ENCODE measurements at places on chromosomes 2 and 18.
A peak's percentile ranks its signal among the peaks of the same experiment; 100 is the strongest.

DNA sequence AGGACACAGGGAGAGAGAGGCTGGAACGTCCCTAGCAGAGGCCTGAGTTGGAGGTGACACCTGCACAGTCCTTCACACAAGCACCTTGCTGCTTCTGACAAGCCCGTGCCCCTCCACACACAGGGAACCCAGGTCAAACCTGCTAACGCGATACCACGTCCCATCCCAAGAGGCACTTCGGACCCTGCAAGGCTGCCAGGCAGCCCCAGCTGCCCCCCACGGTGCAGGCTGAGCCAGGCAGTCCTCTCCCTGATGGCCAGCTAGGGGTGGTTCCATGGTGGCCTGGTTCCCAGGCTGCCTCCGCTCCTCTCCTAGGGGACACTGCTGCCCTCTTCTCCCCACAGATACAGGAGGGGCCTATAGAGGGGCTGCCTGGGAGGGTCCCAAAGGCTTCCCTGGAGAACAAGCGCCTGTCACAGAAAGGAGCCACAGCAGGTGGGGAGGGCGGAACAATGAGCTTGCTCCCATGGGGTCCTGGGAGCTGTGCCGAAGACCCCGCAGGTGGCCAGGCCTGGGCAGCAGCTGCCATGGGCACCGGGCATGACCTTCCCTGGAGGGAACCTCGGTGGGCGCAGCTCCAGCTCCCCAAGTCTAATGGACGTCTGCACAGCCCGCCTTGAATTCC is 434.2 kb upstream of the MYT1L start:
- DNase-seq, result no peak

DNA sequence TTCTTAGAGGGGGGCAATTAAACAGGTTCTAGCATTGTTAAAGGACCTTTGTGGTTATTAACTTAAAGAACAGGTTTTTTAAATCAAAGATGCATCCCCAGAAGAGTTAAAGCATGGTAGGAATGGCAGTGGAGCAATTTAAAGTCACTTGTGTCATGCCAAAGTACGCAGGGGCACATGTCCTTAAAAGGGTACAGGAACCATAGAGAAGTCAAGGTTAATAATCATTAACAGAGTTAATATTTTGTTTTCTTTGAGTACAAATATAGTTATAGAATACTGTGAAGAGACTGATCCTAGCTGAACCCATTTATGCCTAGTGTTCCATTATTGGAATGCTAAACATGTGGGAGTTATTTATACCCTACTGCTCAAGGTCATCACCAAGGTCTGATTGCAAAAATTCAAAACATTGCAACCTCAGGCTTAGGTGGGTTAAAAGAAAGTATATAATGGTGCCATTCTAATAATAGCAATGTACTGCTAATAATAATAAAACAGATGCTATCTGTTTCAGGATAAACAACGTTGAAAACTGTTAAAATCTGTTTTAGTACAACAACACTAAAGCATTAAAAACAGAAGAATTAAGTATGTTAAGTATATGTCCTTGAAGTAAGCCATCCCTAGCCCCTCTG is 216.0 kb downstream of the MYO3B start:
- DNase-seq, result no peak

DNA sequence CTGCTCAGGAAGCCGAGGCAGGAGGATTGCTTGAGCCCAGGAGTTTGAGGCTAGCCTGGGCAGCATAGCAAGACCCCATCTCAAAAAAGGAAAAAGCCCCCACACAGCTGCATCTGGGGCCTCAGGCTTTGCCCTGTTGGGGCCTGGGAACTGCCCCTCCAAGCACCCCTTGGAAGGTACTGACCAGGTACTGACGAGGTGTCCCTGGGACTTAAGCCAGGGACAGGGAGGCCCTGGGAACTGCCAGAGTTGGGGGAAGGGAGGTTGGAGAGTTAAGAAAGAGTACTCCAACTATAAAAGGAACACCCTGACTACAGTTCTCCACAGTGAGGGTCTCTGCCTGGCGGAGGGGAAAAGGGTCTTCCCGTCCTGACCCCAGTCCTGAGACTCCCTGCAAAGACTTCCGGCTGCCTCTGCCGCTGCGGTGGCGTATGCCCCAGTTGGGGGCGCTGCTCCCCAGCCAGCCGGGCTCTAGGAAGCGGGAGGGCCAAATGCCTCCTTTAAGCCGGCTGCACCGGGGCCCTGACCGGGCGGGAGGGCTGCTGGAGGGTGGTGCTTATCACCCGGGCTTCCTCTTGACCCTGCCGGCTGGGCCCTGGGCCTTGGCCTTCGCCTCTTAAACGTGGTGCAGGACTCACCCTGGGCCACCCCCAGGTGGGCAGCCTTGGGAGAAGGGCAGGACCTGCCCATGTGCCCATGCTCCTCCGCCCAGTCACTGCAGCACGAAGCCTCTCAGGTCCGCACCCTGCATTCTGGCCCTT is 12.8 kb downstream of the SLC30A3 start:
- peak; percentile 37 for DNase-seq

- peak; percentile 7 for DNase-seq
These were observed 11.6 kb downstream of the TRAPPC8 start for GRCh38 chr18:31931163-31931885.

DNA sequence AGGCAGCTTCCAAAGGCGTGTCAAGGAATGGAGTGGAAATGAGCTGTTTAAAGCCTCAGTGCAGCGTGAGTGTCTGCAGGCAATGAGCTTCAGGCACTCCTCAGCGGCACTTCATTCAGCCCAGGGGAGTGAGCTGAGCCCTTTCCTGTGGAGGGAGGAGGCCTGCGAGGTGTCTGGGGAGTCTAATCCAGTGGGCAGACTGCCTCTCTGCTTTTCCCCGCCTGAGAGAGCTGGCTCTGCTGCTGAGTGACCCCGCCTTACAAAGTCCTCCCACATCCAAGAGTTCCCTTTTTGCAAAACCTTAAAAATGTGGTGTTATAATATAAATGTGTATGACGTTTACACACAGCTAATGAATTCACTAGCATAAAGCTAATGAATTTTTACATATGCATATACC is 7.0 kb upstream of the LDLRAD4 start:
- DNase-seq, result no peak

DNA sequence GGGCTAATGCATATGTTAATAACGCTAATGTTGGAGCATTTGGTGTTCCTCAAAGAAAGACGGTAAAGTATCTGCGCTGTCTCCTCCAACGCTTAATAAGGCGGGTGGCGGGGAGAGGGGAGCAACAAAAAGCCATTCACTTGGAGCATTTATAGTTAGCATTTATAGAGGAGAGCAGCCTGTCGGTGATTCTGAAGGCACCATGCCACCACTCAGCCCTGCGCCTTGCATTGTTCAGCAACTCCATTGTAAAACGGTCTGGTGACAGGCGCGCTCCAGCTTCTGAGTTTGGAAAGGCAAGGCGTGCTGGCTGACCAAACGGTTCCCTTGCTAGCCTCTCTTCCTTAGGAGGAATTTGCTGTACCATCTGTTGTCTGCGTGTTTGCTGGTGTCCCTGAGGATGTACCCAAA is 83.9 kb downstream of the LYPD1 start:
- no peak for DNase-seq

DNA sequence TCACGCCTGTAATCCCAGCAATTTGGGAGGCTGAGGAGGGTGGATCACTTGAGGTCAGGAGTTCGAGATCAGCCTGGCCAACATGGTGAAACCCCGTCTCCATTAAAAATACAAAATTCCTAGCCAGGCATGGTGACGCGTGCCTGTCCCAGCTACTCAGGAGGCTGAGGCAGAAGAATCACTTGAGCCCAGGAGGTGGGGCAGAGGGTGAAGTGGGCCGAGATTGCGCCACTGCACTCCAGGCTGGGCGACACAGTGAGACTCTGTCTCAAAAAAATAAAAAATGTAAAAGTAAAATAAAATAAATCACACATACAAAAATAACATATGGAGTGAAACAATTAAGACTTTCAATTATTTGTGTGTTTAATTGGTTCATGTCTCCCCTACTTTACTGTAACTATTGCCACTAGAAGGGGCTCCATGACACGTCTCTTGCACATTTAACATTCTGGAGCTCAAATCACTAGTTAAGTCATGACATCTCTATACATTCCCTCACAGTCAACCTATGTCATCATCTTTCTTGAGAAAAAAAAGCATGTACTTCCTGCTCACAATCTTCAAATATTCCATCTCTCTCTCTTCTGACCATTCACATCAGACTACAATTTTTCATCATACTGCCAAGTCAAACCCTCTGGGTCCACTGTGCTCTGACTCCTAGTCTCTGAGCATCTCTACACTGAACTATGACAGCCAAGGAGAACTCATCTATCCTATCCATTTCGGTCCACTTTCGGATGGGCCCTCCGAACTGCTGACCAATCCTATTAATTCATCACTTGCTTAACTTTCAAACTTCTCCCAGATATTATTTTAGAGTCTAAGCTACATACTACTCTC is 6.7 kb downstream of the GFPT1 start:
- no peak for DNase-seq

GRCh38 chr2:173199294-173199693 is 123.6 kb downstream of the MAP3K20 start:
- no peak for DNase-seq

- no peak for DNase-seq
These were observed 36.1 kb upstream of the NDUFV2 start for GRCh38 chr18:9066358-9066757.

GRCh38 chr2:172643142-172643541 is 87.3 kb downstream of the PDK1 start:
- DNase-seq, result no peak

GRCh38 chr18:7617738-7618422 is 50.8 kb downstream of the PTPRM start:
- DNase-seq, result no peak

DNA sequence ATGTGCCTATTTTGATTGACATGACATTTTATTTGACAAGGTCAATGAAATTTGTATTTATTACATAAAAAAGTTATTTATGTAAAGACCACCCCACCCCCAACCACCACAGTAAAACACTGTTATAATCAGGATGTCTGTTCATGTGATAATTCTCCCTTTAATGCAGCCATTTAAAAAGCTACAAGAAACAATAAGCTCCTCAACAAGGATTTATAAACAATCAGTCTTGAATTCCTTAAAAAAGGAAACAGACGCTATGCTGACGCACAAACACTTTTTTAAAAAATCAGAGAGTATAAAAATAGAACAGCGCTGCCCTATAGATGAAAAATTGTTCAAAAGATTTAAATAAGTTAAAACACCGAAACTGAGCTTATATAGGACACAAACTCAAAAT is 102.2 kb downstream of the SOS1 start:
- DNase-seq, result no peak

DNA sequence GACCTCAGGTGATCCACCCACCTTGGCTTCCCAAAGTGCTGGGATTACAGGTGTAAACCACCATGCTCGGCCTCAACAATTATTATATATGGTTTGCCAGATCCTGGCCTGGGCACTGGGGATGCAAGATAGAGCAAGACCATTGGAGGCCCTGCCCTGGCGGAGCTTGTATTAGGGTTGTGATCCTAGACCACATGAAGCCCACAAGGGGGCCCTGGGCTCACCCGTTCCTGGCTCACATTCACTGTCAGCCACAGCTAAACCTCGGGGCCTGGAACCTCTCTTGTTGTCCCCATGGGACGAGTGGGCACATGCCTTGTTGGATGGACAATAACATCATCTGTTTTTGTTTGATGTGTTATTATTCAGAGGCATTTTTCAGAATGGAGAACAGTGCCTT is 14.9 kb downstream of the HPCAL1 start:
- DNase-seq, result no peak

DNA sequence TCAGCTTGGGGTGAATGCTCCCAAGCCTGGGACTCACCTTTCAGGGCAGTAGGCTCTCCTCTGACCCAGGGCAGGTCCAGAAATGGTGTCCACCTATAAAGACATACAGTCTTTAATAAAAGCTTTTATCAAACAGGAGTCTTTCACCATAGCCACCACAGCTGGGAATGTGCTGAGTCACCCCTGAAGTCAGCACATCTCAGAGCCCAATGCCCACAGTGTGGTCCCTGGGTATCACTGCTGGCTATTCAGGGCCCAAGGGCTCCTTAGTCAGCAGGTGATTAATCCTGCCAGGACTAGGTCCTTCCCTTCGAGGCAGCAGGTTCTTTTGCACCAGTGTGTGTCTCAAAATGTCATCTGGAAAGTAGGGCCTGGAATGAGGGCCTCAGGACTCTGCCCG is 181.9 kb downstream of the MEMO1 start:
- no peak for DNase-seq

GRCh38 chr2:225177098-225177497 is 134.8 kb upstream of the DOCK10 start:
- DNase-seq, result peak; percentile 8

GRCh38 chr18:56775701-56776100 is 124.5 kb downstream of the WDR7 start:
- no peak for DNase-seq

- DNase-seq, result no peak
These were observed 418.6 kb downstream of the GALR1 start for GRCh38 chr18:77668219-77668618.

DNA sequence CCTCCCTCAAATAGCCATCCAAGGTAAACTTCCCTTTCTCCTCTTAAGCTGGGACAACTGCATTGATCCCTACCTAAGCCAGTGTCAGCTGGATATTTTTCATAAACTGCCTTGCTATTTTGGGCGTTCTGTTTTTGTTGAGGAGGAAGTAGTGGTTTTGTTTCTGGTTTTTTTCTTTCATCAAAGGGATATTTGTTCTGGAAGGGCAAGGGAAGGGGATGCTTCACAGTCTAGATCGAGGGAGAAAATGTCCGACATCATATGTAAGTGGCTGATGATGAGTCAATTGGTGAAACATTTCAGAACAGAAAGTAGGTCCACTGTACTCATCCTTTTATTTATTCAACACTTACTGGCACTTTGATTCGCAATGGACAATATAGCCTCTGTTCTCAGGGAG is 31.0 kb downstream of the TANC1 start:
- DNase-seq, result peak; percentile 90

DNA sequence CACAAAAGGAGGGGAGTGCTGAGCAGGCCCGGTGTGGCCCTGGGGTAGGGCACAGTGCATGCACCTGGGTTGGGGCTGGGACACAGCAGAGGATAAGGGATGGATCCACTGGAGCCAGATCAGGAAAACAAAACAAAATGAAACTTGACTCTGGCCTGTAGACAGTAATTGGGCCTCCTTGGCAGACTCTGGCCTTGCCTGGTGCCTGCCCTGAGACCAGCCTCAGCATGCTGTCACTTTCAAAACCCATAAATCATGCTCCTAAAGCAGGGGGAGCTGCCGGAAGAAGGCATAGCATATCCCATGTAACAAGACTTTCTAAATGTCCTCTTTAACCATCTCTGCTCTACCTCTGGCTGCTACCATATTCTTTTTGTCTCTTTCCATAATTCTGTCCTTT is 61.1 kb upstream of the IGFBP5 start:
- no peak for DNase-seq

DNA sequence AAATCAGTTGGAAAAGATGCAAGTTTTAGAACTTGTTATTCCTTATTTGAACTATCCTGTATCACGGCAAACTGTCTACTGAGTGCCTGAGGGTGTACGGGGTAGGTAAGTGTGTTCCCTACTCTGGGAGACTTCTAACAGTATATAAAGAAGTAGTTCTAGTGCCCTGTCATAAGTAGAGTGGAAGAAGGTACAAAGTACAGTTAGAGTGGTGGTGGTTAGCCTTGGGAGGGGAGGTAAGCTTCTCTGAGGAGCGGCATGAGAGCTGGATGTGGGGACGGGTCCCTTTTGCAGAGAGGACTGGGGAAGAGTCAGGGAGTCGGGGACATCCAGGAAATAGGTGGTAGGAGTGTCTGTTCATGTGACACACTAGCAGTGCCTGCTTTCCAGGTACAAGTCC is 48.5 kb downstream of the DGKD start:
- no peak for DNase-seq

- peak; percentile 49 for DNase-seq
These were observed 15.6 kb downstream of the PDE6D start for GRCh38 chr2:231765496-231765929.

- peak; percentile 13 for DNase-seq
These were observed 533.4 kb downstream of the ERBB4 start for GRCh38 chr2:212005085-212005671.

GRCh38 chr2:148999451-148999921 is 39.0 kb upstream of the LYPD6B start:
- DNase-seq, result no peak
